ENCODE measurements at places on chromosomes 11 and 22.

- DNase-seq = no peak
Observed at GRCh38 chr11:70487756-70488155, 89.4 kb downstream of the CTTN start.

DNA sequence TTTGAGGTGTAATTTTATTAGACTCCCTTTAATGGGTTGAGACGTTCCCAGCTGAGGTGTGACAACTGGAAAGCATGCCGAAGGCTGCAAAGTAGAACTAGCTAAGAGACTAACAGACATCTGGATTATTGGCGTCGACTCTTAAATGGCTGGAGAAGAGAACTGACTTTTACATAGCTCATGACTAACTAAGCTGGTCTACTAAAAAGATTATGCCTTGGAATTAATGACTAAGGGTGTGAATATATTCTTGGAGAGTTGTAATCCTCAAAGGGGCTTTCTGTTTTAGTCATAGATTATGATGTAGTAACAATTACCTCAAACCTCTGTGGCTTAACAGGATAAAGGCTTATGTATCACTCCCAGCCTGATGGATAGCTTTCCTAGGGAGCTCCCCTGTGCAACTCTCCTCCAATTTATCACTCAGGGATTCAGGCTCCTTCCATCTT lies 39.5 kb upstream of the SLC5A12 start:
- DNase-seq = no peak

- no peak for DNase-seq
Observed at GRCh38 chr11:73381589-73381988, 5.4 kb downstream of the RELT start.

GRCh38 chr11:8094656-8095055 lies 13.6 kb downstream of the TUB start:
- no peak for DNase-seq

DNA sequence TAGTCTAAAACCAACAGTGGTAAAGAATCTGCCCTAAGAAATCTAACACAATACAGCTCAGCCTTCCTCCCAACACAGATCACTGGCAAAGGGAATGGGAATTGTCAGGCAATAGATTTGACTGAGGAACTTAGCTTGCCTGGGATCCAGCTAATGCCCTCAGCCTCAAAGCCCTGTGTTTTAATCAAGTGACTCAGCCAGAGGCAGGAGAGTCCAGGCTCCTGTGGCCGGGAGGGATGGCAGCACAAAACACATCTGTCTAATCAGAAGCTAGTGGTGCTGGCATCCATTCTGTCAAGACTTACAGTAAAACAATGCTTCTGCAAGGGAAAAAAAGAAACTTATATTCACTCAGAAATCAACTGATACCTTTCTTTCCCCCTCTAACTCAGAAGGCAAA lies 5.6 kb downstream of the SYTL2 start:
- no peak for DNase-seq

DNA sequence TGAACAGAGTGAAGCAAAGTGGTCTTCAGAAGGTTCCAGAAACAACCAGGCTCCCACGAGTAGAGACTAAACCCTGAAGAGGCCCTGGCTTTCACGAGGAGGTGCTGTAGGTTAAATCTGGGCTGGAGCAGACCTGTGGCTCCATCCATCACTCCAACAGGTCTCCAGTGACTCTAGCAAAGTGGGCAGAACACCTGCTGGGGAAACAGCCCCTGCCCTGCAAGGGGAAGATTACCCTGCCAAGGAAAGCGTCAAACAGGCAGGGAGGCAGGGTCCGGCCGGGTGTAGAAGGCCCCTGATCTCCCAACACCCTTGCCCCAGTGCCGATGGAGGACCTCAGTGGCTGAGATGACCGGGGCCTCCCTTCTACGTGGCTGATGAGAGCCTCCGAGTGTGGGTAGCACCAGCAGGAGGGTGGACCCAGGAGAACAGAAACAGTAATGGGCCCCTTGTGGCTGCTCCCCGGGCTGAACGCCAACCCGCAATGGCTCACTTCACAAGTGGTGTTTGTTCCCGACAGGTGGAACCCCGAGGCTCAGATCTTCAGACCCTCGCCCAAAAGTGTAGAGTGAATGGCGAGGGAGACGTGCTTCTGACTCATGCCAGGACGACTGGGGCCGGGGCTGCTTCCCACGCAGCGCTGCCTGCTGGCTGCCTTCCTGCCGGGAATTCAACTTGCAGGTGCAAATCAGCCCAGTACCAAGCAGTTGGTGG lies 112.0 kb downstream of the SHANK2 start:
- DNase-seq = no peak

DNA sequence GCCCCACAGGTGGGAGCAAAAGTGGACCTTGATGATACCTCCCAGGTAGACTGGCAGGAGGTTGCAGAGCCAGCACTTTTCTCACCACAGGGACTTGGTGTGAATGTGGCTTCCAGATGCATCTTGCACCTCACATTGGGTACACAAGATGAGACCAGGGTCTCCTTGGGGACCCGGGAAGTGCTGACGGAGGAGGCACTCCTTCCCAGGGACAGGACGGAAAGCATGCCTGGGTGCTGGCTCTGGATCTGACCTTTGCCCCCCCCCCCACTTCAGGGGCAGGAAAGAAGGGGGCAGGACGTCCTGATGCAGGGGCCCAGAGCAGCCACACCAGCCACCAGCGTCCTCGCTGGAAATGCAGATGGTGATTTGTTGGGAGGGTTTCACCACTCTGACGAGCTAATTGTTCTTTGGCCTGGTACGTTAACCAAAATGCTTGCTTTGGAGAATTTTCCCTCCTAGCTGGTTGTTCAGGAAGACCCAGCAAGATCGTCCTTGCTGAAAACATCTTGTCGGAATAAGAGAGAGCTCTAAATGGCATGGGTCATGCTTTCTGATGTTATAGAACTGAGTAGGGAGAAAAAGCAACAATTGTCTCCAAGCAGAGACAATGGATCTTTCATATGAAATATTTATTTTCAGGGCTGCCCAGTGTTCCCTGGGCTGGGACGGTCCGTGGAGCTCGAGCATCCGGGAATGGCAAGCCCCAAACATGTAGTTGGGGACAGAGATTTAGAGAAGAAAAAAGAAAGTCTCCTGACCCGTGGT lies 74.4 kb upstream of the PPARA start:
- no peak for DNase-seq

GRCh38 chr22:23305321-23305910 lies 125.1 kb downstream of the BCR start:
- peak; percentile 48 for DNase-seq

DNA sequence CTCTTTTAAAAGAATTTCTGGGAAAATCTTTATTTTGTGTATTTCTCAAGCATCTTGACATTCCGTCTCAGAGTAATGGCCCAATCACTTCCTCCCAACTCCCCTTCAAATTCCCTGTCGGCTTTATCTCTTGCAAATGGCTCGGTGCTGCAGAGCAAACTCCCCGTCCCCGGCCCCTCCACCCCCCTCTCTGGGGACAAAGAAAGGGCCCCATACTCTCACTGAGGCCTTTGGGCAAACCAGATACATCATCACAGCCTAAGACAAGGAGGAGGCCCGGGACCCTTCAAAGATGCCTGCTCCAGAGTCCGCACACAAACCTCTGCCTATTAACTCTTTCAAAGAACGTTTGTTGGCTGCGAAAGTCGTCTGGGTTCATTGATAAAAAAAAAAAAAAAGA lies 3.9 kb upstream of the SMIM38 start:
- DNase-seq = no peak

DNA sequence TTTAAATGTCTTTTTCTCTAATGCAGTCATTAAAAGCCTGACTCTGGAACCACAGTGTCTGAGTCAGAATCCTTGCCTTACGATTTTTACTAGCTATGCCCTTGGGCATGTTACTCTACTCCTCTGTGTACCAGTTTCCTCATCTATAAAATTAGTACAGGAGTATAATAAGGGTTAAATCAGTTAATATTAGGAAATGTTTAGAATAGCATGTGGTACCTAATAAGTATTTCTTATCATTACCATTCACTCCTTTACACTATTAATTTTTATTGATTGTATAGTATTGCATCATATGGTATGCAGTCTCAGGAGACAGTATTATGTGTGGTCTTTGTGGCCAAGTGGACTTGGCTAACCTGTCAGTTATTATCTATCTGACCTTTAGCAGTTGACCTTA lies 68.2 kb downstream of the METTL15 start:
- no peak for DNase-seq

- no peak for DNase-seq
Observed at GRCh38 chr11:94315664-94316063, 11.3 kb downstream of the IZUMO1R start.

DNA sequence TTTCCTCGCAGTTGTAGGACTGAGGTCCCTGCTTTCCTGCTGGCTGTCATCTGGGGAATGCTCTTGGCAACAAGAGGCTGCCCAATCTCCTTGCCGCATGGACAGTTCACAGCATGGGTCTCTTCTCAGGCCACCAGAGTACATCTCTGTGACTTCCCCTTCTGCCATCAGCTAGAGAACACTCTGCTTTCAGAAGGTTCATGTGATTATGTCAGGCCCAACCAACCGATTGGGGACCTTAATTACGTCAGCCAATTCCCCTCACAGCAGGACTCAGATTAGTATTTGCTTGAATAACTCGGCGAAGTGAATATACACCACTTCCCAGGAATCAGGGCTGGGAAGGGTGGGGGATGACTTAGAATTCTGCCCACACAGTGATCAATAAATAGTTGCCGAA lies 61.9 kb upstream of the CSNK2A3 start:
- no peak for DNase-seq

GRCh38 chr22:19937616-19938473 lies 3.7 kb upstream of the COMT start:
- no peak for DNase-seq

- no peak for DNase-seq
Observed at GRCh38 chr11:86863476-86863875, 63.1 kb downstream of the PRSS23 start.

DNA sequence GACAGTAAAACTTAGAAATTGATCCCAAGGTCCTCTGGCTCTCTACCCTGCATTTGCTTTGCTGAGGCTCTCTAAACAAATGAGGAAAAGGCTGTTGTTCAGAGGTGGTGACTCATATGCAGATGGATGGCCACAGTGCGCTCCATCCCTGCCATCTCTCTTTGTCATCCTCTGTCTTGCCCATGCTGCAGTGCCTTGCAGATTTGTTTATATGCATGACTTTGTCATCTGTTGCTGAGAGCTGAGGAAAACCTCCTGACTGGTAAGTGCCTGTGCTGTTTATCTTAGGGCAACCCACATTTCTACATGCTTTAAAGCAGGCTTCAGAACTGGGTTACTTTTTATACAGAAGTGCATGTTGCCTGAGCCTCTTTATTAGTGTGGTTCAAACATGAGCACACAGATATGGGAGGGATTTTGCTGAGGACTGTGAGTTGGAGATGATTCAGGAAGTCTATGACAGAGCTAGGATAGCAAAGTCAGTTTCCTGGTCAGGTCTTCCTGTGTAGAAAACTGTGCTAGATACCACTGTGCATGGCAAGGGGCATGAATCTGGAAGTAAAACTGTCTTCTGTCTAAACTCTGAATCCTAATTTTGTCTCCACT lies 57.4 kb downstream of the JAM3 start:
- peak; percentile 50 for DNase-seq

DNA sequence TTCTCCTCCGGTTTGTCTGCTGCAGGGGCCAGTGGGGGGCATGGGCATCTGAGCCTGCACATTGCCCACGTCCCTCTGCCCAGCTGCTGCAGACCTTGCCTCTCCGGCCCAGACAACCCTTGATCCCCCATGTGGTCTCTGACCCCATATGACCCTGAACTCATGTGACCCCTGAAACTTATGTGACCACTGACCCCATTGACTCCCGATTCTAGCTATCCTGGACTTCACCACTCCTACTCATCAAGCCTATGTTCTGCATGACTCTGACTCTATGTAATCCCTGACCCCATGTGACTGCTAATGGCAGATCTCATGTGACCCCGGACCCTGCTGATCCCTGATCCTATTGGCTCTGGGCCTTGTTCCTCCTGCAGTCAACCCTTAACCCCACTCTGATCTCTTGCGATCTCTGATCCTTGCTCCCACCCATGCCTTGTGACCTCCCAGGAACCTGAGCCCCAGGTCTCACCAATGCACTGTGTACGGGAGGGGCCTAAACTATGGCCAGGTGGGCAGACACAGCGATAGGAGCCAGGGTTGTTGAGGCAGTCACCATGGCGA lies 5.7 kb downstream of the LTBP3 start:
- DNase-seq = no peak

- no peak for DNase-seq
Observed at GRCh38 chr22:41505511-41506220, 36.7 kb downstream of the ACO2 start.

DNA sequence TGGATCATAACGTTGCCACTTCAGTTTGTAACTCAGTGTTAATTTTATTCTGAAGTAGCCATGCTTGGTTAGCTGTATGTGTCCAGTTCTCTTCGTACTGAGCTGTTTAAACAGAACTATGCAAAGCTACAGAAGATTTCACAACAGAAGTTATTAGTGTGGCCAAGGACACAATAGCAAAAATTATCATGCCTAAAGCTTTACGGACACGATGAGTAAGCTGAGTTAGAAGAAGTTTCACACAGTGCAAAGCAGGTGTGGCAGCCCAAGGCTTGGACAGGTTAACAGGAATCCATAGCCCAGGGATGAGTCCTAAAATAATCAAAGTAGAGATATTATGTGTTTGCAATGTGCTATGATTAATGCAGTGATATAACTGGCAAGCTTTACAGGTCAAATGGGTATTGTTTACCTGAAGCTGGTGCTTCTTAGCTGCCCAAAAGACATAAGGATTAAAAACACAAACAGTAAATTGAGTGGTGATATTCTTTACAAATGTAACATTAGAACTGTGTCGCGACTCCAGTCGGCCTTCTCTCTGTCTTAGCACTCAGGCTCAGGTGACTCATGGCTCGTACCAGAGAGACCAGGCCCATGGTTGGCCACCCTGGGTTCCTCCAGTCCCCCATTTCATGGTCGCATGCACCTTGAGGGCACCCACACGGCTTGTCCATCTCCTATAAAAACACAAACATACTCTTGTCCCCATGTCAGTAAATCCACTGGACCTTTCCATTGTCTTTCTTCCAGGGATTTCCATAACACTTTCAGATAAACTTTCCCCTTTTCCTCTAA lies 35.5 kb upstream of the NCAM1 start:
- DNase-seq = no peak

All from SK-N-SH (cell line).